ENCODE measurements at places on chromosomes 3 and 15.

GRCh38 chr3:108914774-108915641 lies 38.7 kb downstream of the GUCA1C start:
- DNase-seq, result peak; percentile 8

GRCh38 chr3:16995601-16996000 lies 110.8 kb downstream of the PLCL2 start:
- DNase-seq, result no peak

DNA sequence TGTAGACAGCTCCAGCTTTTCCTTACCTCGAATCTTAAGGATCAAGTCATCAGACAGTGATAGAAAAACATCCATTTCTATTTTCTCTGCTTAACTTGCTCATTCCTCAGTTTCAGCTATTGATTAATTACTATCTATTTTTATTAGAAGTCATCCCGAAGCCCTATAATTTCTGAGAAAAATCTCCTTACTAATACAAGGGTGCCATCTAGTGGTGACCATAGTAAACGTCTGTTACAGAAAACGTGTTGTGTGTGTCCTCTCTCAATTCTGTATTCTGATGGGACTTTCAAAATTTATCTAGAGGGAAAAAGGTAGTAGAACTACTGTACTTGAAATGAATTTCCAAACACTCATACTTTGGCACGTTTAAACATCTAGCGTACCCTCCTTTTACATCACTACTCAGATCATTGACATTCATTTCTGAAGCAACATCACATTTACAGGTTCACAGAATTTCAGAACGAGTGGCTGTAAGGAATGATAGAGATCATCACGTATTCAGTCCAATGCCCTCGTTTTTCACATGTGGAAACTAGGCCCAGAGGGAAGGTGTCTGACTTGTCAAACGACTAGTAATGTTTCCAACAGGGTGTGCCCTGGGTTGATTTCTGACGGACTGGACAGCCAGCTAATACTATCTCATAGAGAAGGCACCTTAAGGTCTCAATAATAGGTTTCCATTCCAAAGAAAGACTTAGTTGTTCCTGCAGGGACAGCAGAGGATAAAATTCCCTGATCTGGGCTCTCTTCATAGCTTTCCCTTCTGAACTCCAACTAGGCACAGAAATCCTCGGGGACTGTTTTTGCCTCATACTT lies 25.6 kb downstream of the HACD2 start:
- no peak for DNase-seq

DNA sequence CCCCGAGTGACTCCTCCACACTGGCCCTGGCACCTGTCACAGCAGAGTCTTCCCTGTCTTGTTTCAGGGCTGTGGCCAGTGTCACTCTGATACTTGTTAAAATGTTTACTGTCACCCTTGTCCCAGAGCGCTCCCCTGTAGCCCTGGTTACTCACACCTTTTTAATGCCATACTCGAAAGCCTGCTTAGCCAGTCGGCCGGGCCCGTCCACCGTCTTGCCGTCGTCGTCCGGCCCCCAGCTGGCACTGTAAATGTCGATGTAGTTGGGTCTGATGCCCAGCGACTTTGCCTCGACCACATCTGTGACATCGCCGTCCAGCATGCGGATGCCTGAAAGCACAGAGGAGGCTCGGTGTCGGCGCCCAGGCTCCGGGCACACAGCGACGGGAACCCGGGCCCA lies 91.3 kb downstream of the PCSK6 start:
- DNase-seq, result peak; percentile 39

GRCh38 chr3:150158943-150159625 lies 188.4 kb upstream of the PFN2 start:
- no peak for DNase-seq

- no peak for DNase-seq
Observed at GRCh38 chr3:28476194-28476593, 127.6 kb upstream of the AZI2 start.

GRCh38 chr3:127028781-127029657 lies 46.1 kb downstream of the PLXNA1 start:
- DNase-seq, result no peak

GRCh38 chr3:188947401-188948280 lies 224.1 kb upstream of the TPRG1 start:
- DNase-seq, result peak; percentile 95

GRCh38 chr15:101349047-101349951 lies 54.3 kb upstream of the SNRPA1 start:
- no peak for DNase-seq

- no peak for DNase-seq
Observed at GRCh38 chr3:195762249-195762585, 41.4 kb downstream of the MUC20 start.

- no peak for DNase-seq
Observed at GRCh38 chr3:46713050-46713897, 4.4 kb downstream of the PRSS50 start.

DNA sequence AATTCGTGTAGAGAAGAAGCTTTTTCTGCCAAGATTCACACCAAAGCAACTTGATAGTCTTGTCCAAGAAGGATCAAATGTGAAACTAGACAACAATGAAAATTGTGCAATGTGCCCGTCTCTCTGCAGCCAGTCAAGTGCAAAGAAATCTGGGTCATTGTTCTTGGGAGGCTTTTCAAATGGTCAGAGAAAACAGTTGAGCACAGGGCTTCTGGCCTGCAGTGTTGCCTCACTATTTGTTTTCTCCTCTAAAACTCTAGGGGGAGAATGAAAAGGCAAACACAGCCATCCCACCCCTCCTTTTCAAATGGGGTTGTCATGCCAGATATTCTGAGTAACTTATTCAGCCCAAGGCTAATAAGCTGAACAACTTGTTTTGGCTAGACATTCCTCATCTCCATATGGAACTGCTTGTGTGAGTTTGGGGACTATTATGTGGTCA lies 417.6 kb upstream of the CDIN1 start:
- no peak for DNase-seq

DNA sequence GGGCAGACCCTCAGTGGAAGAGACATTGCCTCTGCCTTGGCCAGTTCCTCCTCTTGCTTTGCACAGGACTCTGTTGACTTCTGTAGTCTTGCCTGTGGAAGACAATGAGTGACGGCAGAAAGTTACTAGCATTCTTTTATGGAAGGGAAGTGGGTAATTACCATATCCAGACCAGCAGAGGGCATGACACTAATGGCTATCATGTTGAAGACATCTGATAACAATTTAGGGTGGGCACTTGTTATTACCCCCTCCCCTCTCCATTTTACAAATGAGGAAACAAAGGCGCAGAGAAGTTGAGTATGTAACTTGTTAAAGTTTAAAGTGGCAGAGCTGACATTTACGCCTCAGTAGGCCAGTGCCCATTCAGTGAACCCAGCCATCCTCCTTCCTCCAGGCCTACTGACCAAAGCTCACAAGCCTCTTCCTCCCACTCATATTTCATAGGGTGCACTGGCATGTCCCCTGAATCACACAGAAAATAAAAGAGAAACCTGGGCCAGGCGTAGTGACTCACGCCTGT lies 48.2 kb upstream of the FMN1 start:
- DNase-seq, result no peak

- DNase-seq, result no peak
Observed at GRCh38 chr3:56954125-56954524, 106.3 kb upstream of the SPATA12 start.

DNA sequence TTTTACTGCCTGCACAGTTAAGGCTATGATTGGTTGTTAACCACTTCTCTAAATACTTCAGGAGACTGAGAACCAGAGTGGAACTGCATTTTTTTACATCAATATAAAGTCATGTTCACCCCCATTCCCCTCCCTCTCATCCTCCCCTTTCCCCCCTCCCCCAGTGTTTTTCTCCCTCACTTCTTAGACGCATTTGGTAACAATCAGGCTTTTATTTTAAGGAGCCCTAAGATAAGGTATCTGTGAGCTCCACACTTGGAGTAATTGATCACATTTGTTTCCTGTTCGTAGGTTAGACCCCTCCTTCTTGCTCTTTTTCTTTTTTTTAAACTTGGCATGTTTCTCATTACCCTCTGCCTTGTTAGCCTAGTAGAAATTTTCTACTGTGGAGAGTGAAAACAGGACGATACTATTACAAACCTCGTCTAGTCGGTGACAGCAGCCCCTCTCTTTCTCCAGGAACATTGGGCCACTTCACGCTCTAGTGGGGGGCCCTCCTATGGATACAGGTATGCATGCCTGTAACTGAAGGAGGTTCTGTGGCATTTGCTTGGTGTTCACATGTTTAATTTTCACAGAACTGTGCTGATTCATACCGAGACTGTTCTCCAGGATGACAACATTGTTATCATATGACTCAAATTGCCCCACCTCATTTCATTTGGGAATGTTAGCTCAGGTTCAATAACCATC lies 314.4 kb downstream of the MECOM start:
- DNase-seq, result no peak

GRCh38 chr15:70348226-70348543 lies 250.5 kb upstream of the TLE3 start:
- DNase-seq, result peak; percentile 87

GRCh38 chr15:53260647-53261046 lies 470.5 kb upstream of the ONECUT1 start:
- no peak for DNase-seq

DNA sequence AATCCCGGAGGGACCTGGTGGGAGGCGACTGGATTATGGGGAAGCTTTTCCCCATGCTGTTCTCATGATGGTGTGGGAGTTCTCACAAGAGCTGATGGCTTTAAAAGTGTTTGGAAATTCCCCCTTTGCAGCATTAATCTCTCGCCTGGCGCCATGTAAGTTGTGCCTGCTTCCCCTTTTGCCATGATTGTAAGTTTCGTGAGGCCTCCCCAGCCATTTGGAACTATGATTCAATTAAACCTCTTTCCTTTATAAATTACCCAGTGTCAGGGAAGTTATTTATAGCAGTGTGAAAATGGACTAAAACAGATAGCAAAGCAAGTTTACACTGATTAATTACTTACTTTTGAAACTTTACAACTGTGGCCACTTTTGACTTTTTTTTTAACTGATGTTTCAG lies 10.6 kb upstream of the U2SURP start:
- no peak for DNase-seq

Data from NCI-H187 (cell line).